ENCODE measurements at places on chromosomes 11 and 22.

- DNase-seq, result no peak
Observed at GRCh38 chr11:126139111-126140091, 72.0 kb downstream of the RPUSD4 start.

GRCh38 chr11:75547617-75548058 lies 14.4 kb upstream of the SERPINH1 start:
- DNase-seq, result peak; percentile 83

GRCh38 chr11:85902353-85902752 lies 47.2 kb downstream of the CCDC83 start:
- no peak for DNase-seq

DNA sequence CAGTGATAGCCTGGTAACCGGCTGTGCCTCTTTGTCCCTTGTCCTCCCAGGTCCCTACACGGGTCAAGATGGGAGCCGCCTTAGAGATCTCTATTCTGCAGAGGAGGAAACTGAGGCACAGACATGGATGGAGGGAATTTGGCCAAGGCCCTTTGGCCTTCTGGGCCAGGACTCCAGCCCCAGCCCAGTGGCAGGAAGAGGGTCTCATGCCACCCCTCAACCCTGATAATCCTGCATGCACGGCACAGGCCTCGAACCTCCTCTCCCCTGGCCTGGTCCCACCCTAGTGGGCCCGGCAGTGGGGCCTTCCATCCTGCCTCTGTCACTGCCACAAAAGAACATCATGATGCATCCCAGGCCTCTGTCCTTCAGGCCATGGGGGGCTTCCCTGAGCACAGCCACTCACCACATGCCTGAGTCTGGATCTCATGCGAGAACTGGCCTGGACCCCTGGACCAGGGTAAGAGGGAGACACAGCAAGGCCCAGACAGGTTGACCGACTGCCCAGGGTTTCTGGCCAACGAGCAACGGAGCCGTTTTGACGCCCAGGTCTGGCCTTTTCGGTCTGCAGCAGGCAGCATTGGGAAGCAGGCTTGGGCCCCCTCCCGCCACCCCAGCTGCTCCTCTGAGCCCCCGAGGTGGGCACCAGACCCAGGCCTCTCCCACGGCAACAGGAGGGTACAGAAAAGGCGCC lies 6.5 kb downstream of the LINC01488 start:
- DNase-seq, result no peak

GRCh38 chr22:42076764-42077485 lies 2.6 kb upstream of the SMDT1 start:
- DNase-seq, result no peak

DNA sequence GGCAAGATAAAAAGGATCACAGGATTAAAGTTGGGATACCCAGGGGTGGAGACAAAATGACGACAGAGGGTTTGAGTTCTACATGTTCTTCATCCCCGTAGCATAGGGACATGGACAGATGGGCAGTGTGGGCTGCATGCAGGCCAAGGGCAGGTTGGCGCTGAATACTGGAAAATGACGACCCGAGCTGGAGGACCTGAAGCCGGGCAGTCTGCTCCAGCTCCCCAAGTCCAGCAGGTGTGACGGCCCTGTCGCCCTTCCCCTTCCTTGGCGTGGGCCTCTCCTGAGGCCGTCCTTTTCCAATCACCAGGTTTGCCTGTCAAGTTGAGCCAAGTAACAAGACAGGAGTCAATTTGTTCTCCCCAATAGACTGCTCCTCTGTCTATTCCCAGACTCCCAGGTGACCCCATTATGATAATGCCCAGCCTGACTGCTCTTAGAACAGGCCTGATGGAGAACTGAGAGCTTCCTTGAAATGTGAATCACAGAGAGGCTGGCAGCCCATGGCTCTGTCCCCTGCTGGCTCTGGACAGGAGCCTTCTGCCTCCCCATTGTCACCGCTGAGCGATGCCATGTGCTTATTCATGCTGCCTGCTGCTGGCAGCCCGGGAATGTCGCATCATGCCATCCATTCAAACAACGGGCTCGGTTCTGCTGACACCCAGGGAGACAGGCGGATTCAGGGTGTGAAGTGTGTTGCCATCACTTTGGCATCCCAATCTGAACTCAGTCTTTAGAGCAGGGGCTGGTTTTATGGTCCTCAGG lies 392.1 kb downstream of the NTM start:
- no peak for DNase-seq

DNA sequence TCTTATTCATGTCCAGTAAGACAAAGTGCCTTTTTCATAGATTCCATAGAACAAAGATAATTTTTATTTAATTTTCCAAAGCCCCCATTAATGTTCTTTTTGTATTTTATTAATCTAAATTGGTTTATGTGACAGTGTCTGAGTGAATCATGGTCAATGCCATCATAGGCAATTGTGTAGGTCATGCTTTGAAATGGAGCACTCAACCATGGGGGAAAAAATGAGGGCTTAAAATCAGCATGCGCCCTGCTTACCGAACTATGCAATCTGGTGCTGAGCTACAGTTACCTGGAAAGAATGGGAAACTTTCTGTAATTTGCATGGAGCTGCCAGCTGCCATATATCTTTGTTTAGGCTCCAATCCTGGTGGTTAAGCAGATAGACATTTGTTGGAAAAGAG lies 28.4 kb upstream of the RAB38 start:
- DNase-seq, result no peak

DNA sequence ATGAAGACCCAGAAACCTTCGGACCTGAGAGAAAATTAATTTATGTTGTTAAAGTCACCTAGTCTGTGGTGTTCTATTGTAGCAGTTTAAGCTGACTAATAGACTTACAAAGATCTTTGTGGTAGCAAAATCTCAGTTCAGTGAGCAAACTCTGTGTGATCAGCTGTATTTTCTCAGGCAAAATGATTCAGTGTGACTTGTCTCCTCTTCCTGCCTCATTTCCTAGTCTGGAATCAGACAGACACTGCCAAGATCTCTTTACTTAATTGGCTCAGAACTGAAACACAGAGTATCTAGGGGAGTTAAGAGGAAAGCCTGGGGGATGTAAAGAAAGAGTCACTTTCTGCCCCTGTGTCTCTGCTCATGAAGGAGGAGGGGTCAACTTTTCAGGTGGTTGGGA lies 564.7 kb downstream of the KCNA4 start:
- no peak for DNase-seq

DNA sequence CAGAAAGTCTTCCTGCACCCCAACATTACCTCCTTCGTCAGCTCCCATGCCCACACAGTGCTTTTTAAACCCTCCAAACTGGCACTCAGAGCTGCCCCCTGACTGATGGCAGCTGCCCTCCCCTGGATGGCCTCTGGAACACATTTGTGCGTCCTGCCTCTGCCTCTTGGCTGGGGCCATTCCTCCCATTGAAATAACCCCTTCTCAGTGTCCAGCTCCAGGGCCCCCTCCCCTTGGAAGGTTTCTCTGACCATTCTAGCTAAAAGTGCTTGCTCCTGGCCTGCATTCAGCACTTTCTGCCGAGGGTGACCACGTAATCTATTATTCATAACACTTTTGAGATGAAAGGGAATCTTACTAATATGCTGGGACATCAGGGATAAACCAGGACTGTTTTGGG lies 130.0 kb downstream of the PARVA start:
- no peak for DNase-seq

DNA sequence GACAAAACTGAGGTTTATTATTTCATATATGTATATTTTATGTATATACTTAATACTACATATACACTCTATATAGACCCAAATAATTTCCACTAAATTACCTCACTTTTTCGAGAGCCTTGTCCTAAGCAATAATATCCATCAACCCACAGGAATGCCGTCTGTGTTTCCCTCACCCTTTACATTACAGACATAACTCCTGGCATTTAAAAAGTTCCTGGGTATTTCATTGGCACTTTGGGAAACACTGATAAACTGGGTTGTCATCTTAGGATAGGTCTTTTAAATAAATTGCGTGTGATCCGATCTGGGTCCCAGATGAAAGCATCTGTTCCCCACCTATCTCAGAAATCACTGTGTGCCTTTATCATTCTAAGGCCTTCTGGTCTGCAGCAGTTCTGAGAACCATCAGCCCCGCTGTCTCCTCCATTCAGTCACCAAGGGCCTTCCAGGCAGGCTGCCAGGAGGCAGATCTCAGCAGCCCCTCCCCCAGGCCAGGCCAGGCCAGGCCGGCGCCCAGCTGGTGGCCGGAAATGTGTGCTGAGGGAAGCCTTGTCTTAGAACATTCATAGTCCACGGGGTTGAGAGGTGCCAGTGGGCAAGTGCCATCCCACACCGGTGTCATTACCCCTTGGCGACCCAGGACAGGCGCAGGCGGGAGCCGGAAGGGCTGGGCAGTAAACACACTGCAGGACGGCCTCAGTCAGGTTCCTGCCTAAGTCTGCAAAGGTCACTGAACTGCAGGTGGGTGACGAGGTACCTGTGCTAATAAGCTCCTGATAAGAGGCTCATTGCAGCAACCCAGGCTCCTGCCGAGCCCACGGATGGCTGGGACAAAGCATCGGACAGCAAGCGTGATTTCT lies 3.3 kb downstream of the FGF19 start:
- DNase-seq, result peak; percentile 30

GRCh38 chr11:64710418-64711137 lies 12.4 kb downstream of the NRXN2 start:
- no peak for DNase-seq

DNA sequence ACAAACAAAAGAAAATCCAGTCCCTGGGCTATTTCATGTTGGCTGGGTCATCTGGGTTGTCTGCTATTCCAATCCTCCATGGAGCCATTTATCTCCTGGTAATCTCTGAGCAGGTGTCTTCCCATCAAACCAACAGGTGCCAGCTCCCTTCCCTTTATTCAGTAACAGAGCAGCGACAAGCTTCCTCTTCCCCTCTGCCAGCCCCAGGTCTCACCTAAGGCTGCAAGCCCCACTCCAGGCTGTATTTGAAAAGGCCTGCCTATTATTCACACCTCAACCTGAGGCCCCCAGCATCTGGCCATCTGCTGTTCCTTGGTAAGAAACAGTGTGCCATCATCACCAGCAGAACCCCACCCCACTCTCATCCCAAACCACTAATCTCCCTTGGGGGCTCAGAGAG lies 436.2 kb downstream of the BUD13 start:
- no peak for DNase-seq
